ENCODE measurements at places on chromosomes 11 and 22.

- no peak for DNase-seq
Measured at GRCh38 chr11:105641433-105641832, 31.6 kb downstream of the GRIA4 start.

DNA sequence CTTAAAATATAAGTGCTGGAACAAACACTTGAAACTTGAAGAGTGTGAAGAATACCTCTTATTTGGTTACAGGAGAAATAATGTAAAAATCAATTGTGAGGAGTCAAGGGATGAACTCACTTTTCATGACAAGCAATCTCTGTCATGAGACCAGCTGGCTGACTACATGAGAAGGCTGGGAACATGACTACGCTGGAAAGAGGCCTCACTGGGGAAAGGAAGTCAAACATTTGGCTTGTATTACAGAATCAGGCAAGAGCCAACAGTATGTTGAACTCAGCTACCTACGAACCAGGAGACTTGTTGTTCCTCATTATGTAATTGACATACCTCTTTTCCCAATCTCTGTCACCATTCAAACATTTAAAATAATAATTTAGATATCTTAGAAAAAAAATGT lies 14.4 kb downstream of the DCDC1 start:
- no peak for DNase-seq

DNA sequence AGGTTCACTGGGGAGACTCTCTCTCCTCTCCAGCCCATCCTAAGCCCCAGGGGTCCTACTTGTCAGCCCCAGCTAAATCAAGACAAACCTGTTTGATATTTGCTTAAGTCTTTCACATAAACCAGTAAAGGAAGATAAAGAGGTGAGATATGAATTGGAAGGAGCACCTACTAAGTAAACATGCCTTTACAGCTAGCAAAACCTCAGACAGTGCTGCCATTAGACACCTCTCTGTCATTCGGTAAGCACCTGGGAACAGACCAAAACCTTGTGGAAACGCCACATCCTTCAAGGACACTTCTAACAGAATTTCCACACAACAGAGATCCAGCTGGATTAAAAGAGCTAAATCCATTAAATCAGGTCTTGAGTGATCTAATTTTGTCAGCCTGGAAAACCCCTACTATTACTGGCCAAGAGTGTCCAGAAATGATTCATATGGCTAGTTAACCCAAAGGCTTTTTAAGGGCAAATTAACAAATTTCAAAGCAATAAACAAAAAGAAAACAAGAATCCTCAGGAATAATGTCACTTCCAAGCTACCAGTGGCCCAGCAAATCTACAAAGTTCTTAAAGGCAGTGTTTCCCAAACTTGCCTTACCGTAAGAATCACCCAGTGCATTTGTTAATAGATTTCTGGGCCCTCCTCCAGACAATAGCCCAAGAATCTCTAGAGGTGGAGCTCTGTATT lies 2.4 kb downstream of the VPS37C start:
- DNase-seq = peak; percentile 59

- no peak for DNase-seq
Measured at GRCh38 chr11:40425168-40425567, 1034.3 kb downstream of the LRRC4C start.

DNA sequence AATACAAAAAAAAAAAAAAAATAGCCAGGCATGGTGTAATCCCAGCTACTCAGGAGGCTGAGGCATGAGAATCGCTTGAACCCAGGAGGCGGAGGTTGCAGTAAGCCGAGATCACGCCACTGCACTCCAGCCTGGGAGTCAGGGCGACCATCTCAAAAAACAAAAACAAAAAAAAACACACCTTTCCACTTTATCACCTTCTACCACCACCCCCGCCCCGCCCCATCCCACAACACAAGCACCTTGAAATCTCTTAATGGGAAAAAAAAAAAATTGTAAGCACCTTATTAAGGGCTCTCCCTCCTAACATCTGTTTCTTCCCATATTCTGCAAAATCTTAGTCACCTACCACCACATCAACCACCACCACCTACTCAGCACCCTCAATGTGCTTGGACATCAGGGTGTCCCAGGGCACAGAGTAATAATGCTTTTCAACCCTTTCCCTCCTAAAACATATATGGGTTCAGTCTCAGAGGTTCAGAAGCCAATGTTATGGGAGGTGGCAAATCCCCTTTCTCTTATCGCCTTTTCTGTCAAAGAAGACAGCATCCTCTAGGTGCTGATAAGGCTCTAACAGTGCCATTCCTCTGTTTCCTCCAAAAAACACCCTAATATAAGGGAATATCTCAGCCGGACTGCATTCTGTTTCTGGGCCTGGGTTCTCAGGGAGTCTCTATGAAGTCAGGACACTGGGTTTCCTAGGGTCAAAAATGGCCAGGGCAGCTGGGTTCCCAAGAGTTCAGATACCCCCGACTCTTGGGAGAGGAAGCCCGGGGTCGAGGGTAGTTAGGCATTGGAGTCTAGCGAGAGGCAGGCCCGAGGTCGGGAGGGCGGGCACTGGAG lies 718 bp downstream of the INTS5 start:
- peak; percentile 11 for DNase-seq

DNA sequence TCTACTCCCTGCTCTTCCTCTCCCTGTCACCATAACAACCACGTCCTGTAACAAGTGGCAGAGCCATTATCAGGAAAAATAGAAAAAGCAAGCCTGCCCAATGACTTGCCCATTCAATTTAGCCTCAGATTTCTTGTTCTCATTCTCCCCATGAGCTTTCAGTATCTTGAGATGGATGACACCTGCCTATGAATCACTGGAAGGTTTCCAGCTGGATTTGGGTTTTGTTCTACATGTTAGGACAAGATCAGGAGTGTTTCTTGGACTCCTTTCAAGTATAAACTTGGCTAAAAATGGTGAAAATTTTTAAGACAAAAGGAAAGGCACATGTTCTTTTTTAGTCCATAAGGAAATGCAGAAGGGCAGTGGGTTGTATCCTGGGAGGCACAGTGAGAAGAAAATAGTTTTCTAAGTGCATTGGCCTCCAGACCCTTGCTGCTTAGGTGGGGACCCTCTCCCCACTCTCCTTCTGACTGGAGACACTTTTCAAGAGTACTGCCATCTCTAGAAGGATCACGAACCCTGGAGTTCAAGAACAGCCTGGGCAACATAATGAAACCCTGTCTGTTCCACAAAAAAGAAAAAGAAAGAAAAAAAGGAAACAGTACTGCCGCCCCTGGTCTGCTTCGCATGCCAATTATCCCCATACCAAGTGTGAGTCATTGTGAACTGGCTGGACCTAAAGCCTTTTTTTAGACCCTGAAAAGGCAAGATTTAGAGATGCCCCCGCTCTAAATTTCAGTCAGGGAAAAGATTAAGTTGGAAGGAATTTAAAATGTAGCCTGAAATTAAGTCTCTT lies 51.0 kb downstream of the MTNR1B start:
- peak; percentile 76 for DNase-seq

- DNase-seq = peak; percentile 96
Measured at GRCh38 chr11:8671193-8671612, 11.3 kb downstream of the TRIM66 start.

DNA sequence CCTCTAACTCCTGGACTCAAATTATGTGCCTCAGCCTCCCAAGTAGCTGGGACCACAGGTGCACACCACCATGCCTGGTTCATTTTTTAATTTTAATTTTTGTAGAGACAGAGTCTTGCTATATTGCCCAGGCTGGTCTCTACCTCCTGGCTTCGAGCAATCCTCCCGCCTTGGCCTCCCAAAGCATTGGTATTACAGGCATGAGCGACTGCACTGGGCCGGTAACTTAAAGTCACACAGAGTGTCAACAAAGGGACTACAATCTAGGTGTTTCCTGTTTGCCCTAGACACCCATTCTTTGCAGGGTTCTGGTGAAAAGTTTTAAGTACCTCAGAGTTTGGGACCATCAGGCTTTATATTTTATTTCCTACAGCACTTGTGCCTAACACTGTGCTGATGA lies 8.4 kb downstream of the UVRAG start:
- DNase-seq = no peak

- DNase-seq = no peak
Measured at GRCh38 chr11:10476342-10476741, 21.3 kb downstream of the AMPD3 start.

- no peak for DNase-seq
Measured at GRCh38 chr11:16299390-16299789, 57.0 kb downstream of the SOX6 start.

- DNase-seq = no peak
Measured at GRCh38 chr22:23270212-23270733, 90.0 kb downstream of the BCR start.

- DNase-seq = no peak
Measured at GRCh38 chr11:117676501-117676900, 120.5 kb downstream of the DSCAML1 start.

- DNase-seq = peak; percentile 93
Measured at GRCh38 chr22:45804986-45805325, 133.3 kb downstream of the ATXN10 start.

GRCh38 chr11:62508336-62509058 lies 38.1 kb downstream of the AHNAK start:
- DNase-seq = peak; percentile 89

GRCh38 chr22:37169947-37170688 lies 17.9 kb downstream of the C1QTNF6 start:
- no peak for DNase-seq

GRCh38 chr11:96075532-96075959 lies 151.6 kb upstream of the MTMR2 start:
- no peak for DNase-seq

DNA sequence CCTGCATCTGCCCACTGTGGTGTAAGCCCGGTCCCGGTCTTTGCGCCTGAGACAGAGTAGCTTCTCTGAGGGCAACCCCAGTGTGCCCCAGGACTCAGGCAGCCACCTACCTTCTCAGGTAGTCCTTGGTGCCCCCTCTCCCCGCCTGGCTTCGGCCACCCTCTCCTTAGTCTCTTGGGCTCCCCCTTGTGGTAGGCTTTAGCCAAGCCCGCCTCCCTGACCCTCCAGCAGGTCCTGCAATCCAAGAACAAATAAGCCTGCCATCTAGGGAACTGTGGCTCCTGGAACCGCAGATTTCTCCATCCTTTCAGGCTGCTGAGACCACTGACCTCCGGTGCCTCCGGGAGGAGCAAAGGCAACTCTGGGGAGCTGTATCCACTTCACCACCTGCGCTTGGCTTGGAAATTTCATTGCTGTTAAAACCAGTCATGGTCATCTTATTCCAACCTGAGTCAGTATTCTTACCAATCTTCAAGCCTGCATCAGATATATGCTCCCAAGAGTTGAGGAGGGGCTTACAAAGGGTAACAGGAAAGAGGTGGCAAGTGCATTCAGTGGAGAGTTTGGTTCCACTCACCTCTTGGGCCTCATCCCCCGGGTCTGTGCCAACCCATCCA lies 52.8 kb upstream of the TENM4 start:
- peak; percentile 89 for DNase-seq

- DNase-seq = peak; percentile 51
Measured at GRCh38 chr11:87437844-87438223, 400.1 kb downstream of the TMEM135 start.

- no peak for DNase-seq
Measured at GRCh38 chr22:29163808-29164207, 41.9 kb upstream of the EMID1 start.

DNA sequence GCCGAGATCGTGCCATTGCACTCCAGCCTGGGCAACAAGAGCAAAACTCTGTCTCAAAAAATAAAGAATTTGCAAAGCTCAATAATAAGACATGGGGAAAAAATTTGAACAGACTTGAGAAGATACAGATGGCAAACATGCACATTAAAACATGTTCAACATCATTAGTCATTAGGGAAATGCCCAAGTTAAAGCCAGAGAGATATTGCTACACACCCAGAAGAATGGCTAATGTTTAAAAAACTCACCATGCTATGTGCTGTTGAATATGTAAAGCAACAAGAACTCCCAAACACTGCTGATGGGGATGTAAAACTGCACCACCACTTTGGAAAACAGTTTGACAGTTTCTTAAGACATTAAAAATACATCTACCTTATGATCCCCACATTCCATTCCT lies 12.6 kb downstream of the LRRC75B start:
- DNase-seq = peak; percentile 80

DNA sequence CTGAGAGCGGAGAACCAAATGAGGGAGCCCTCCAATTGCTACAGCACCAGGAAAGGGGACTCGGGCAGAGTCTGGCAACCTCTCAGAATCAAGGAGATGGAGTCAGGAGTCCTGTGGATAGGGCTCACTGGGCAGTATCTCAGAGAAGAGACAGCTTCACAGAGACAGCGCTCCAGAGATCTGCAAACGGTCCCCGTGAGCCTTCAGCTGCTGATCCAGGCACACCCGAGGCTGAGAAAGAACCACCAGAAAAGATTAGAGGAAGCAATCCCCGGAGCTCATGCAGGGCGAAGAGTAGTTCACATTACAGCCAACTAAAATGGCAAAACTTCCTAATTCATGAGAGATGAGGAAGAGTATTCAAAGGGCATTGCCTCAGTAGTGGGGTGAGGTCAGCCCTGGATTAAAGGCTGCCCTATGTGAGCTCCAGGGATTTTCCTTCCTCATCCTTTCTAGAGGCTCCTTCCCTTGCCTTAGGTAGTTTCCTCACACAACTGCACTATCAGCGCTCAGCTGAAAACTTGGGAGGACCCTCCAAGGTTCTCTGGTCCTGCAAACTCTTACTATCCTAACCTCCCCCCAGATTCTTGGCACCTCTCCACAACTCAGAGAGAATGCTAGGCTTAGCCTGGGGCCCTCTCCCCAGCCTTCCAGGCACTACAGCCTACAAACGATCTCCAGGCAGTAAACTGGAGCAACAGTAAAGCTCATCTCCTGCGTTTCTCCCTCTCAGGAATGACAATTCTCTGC lies 23.7 kb downstream of the SCN4B start:
- DNase-seq = no peak

GRCh38 chr11:111361052-111361801 lies 17.8 kb downstream of the POU2AF1 start:
- no peak for DNase-seq

GRCh38 chr11:72821221-72821919 lies 7.2 kb downstream of the ATG16L2 start:
- no peak for DNase-seq

DNA sequence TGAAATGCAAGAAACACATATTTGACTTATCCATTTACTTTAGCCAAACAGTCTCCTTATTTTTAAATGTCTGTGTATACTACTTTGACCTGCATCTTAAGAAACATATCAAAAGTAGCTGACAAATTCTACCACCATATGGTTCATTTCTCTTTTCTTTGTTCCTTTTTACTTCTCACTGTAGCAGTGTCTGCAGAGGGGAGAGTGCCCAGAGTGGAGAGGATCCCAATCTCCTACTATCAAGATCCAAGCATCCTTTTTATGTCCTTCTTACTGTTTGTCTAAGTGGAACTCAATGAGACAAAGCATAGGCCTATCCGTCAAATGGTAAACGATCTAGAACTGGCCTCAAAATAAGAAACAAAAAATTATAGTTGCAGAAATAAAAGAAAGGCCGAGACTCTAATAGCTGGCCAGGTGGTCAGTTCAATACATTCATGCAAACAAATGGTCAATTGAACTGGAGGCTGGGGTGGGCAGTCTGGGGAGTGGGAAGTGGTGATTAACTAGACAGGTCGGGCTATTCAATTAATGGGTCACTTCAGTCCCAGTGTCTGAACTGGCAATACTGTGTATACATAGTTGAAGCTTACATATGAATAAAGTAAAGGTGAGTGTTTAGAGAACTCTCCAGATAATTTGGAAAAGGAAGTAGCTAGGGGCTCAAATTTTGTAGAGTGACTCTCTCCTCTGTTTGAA lies 149.1 kb downstream of the MAML2 start:
- no peak for DNase-seq

All from adipocyte (in vitro differentiated cells).